ENCODE measurements at places on chromosomes 4 and X.
A peak's percentile ranks its signal among the peaks of the same experiment; 100 is the strongest.

DNA sequence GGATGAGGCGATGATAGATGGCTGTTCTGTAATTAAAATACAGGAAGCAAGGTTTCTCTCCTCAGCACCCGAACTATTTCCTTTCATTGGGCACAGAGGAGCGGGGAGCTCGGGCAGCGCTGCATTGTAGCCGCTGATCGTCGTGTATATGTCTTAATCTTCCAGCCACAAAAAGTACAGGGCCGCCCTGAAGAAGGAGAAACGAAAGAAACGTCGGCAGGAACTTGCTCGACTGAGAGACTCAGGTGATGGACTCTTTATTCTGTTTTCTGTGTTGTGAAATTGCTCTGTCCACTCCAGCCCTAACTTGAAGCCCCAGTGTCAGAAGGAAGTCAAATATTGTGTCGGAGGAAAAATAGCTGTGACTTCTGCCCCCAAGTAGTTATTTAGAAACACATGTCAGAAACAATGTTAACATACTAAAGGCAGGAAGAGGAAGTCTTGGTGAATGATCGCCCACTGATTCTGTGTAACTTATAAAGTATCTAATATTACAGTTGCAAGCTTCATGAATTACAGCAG lies 546 bp downstream of the ZRSR2 start:
- no peak for DNase-seq

- DNase-seq, result no peak
These were observed 96.9 kb downstream of the RAPGEF2 start for GRCh38 chr4:159199826-159200225.

- no peak for DNase-seq
These were observed 329.4 kb upstream of the BOD1L1 start for GRCh38 chr4:13956947-13957346.

DNA sequence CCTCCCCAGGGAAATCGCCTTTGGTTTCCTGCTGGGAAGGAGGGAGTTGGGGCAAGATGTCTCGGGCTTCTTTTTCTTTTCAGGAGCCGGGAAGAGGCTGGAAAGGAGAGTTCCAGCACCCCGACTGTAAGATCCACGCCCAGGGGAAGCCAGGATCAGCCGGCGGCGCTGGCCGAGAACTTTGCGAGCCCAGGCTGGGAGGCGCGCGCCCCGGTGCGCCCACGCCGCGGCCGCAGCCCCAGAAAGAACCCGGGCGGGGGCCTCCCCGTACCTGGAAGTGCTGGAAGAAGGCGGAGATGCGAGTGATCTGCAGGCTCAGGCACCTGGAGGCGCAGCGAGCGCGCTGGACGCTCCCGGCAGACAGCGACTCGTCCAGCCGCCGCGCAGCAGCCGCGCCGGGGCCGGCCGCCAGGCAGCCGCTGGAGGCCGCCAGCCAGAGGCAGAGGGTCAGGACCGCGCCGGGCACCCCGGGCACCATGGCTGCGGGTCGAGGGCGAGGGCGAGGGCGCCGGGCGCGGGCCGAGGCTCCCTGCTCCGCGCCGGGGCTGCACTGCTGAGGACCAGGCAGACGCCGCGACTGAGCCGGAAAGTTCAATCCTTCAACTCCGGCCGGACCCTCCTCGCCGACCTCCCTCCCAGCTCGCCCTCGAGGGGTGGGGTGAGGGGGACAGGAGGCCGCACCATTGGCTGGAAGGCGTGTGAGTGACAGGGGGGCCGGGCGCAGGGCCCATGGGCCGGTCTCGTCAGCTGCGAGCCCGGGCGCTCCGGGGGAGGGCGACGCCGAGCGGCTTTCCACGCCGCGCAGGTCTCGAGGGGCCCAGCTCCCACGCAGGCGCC lies at the start of gene ANOS1:
Gene ANOS1 (minus strand): TSS at position 579 of the 837 bp plus-strand sequence. CDS start 101 bp downstream, at position 478.
- peak; percentile 20 for DNase-seq

DNA sequence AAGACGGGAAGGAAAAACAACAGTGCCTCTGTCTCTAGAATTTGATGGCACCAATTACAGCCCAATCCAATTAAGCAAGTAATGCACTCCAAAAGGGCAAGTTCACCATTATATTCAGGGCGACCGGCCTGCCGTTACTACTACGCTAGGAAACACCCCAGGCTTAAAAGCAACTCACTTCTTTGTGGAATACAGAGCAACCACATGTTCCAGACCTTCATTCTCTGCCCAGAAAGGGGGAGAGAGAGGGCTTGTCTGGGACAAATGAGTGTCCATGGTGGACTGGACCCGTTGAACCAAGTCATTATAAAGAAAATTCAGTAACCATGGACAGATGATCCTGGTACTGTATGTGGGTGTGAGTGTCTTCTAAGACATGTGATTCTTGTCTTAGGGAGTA lies 1.6 kb downstream of the KDR start:
- DNase-seq, result no peak

DNA sequence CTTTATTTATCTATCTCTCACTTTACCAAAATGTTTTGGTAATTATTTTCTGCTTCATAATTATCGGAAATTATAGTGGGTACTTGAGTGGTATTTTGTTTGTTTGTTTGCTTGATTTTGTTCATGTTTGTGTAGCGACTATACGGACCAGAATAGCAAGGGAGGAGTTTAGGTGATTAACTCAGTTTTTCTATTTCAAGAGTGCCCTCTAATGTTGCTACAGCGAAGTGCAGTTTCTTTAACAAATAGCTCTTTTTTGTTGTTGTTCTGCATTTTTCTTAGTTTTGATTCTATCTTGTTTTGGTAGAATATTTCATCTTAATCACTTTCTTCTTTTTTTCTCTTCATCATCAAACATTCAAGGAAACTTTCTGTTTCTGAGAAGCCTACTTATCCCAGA lies 40.8 kb upstream of the QRFPR start:
- DNase-seq, result no peak

DNA sequence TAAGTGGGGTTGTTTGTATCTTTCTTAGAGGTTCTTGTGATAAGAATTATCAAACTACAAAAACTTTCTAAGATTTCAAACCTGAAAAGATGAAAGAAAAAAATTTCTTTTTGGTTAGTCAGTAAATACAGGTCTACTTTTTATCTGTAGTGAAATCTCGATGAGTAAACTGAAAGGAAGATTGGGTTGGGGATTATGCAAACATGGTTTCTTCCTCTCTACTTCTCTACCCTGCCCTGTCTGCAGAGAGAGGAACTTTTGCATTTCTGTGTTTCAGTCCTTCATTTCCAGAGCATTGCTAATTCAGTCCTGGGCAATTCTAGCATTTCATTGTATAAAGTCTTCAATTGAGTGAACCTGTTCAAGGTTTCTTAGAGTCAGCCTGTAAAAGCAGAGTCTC lies 51.6 kb upstream of the IL2 start:
- DNase-seq, result no peak

GRCh38 chrX:350148-350533 lies 31.5 kb upstream of the GTPBP6 start:
- DNase-seq, result no peak

DNA sequence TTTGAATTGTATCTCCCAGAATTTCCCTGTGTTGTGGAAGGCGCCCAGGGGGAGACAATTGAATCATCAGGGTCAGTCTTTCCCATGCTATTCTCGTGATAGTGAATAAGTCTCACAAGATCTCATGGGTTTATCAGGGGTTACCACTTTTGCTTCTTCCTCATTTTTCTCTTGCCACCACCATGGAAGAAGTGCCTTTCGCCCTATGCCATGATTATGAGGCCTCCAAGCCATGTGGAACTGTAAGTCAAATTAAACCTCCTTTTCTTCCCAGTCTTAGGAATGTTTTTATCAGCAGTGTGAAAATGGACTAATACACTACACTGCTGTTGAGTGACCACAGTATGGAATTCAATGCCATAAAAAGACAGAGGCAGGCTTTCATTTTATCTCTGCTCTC lies 12.2 kb downstream of the CENPC start:
- DNase-seq, result no peak

- DNase-seq, result no peak
These were observed 127.1 kb downstream of the RBM46 start for GRCh38 chr4:154908168-154908567.

GRCh38 chr4:2619459-2619858 lies 83.0 kb downstream of the FAM193A start:
- DNase-seq, result no peak

DNA sequence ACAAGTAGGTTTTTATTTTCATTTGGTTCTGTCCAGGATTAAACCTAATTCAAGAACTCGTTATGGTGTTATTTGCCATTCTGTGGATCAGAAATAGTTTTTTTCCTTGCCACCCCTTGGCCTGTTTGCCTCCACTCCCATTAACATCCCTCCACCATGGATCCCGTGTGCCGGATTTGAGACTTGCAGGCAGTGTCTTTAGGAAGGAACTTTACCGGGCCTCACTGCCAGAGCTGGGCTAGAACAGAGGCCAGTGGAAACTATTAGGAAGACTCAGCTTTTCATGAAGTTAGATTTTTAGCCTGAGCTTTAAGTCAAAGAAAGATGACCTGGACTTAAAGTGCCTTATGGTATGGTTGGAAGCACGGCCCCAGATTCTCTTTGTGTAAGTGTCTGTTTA lies 2.4 kb downstream of the KLHL2 start:
- DNase-seq, result no peak

GRCh38 chr4:148273501-148273986 lies 168.7 kb downstream of the NR3C2 start:
- no peak for DNase-seq

- no peak for DNase-seq
These were observed 230.7 kb upstream of the GK2 start for GRCh38 chr4:79638735-79639134.

GRCh38 chr4:24736066-24736465 lies 59.3 kb upstream of the SOD3 start:
- DNase-seq, result no peak

DNA sequence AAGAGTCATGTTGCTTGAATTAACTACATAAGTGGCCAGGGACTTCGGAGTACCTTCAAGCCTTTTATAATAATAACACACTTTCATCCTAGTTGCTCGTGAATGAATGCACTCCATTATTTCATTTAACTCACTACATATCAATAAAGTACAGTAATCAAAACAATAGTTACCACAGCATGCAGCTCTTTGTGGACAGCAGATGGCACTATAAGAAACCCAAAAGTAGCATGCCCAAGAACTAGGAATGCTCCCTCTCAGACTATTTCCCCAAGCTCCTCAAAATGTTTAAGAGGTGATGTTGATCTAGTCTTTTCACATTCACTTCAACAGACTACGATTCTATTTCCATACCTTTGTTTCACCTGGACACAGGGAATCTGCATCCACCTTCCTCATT lies 500.8 kb upstream of the DIAPH2 start:
- DNase-seq, result no peak

DNA sequence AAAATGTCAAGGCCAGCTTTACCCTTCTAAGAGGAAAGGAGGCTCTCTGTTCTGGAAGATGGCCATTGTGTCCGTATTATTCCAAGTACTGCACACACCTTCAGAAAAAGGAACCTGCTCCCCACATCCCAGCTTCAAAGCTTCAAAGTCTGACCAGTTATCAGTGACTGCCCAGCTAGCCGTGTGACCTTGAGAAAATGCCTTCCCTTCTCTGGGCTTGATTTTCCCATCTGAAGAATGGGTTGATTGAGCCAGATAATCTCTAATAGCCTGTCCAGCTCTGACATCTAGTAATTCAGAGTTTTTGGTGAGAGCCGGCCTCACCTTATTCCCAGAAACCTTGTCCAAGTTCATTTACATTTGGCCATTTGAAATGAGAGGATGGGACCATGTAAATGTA lies 3.0 kb downstream of the LONRF3 start:
- DNase-seq, result no peak

- no peak for DNase-seq
These were observed 19.0 kb upstream of the PPP3CA start for GRCh38 chr4:101366331-101366730.

- DNase-seq, result no peak
These were observed 119.3 kb downstream of the C4orf51 start for GRCh38 chr4:145799223-145799622.

GRCh38 chr4:88949605-88950004 lies 107.4 kb downstream of the FAM13A start:
- no peak for DNase-seq

DNA sequence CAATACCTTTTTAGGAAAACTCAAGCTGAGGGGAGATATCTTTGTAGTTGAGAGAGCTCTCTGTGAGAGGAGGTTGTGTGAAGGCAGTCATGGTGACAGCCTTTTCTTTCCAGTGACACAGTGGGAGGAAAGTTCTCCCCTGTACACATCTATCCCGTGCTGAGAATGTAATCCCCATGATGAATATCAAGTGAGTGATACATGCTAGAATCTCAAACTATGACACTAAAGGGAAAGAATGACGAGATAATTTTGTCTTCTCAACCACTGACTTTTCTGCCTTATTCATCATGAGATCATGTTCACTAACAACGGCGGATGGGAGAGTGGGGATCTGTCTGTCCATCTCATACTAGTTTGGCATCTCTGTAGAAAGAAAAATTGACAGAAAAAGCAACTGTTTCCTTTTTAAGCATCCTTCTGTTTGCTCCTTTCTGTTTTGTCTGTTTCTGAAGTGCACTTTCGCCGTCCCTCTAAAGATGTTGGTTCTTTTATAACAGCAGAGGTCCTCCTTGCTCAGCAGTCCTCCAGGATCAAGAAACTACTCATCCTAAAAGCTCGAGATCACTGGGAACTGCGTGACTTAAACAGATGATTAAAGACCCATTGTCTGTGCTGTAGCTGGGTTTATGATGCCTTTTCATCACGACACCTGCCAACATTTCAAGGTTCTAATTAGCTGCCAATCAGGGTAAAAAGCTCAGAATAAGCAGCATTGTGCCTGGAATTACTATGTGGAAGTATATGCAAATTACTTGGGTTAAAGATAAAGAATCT lies 137.6 kb downstream of the DCK start:
- DNase-seq, result peak; percentile 26

GRCh38 chr4:47368211-47368610 lies 95.3 kb downstream of the COMMD8 start:
- DNase-seq, result no peak

DNA sequence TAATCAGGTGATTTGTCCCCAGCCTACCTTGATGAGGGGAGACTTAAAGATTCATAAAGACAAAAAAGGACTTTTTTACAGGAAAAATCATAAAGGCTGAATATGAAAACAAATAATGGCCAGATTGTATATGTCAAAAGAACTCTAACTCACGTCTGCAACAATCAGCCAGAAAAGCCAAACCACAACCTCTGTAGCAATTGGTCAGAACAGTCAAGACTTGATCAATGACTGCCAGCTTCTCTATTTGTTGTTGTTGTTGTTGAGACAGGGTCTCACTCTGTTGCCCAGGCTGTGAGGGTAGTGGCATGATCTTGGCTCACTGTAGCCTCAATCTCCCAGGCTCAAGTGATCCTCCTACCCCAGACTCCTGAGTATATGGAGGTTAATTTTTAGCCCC lies 35.9 kb upstream of the PPA2 start:
- DNase-seq, result no peak

- DNase-seq, result no peak
These were observed 825.6 kb downstream of the STPG2 start for GRCh38 chr4:97317671-97318070.

- DNase-seq, result peak; percentile 14
These were observed 86.2 kb downstream of the NHSL2 start for GRCh38 chrX:71996826-71997225.

GRCh38 chr4:174537634-174538033 lies 15.3 kb upstream of the HPGD start:
- DNase-seq, result no peak

- no peak for DNase-seq
These were observed 2.4 kb downstream of the OTUD4 start for GRCh38 chr4:145177906-145178538.
